NCI-H1436 treated with DMSO at 0.1 percent for 48 hours (cell line): ENCODE measurements at places on chromosomes 11 and 22.

DNA sequence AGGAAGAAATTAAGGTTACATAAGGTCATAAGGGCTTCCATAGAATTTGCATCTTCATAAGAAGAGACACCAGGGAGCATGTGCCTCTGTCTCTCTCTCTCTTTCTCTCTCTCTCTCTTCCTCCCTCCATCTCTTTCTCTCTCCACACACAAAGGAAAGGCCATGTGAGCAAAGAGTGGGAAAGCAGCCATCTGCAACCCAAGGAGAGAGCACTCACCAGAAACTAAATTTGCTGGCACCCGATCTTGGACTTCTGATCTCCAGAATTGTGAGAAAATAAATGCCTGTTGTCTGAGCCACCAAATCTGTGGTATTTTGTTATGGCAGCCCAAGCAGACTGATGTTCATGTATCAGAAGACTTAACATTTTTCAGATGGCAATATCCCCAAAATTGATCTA, 6.4 kb upstream of the KRTAP5-10 start:
- DNase-seq, result no peak

DNA sequence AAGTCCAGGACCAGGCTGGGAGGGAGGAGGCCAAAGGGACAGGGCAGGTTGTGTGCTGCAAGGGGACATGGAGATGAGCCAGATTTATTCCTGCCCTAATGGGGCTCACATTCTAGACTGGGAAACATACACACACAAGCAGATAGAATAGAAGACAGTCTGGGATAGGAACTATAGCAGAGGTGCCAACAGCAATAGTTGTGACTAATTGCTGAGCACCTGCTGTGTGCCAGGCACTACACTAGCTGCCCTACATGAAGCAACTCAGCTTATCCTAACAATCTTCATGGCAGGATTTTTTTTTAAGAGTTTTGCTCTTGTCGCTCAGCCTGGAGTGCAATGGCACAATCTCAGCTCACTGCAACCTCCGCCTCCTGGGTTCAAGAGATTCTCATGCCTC, 11.4 kb downstream of the MOGAT2 start:
- no peak for DNase-seq

- no peak for DNase-seq
These were observed 2.8 kb downstream of the HMOX1 start for GRCh38 chr22:35383679-35384071.

GRCh38 chr11:94201004-94201465, 72.4 kb downstream of the PANX1 start:
- no peak for DNase-seq

DNA sequence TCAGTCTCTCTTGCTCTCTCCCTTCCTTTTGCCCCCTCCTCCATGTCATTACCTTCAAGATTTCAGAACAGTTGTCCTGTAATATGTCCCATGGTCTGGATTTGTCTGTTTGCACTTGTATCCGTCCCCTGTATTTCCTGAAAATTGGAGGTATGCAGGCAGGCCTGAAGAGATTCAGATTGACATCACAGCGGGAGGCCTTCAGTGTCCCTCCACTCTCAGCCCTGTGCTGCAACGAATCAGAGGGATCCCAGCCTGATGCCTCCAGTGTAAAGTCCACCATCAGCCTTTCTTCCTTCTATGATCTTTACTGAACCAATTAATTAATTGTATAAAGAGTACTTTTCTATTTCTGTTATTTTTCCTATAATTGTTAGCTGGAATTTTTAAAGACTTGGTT, 57.3 kb downstream of the ELMOD1 start:
- DNase-seq, result no peak

GRCh38 chr11:9899676-9900075, 235.8 kb downstream of the SWAP70 start:
- DNase-seq, result no peak
